M059J (cell line): ENCODE measurements at places on chromosomes 7 and 10. TPM values are rescaled to one million over a fixed set of nuclear protein-coding genes. Genes with fewer than 3 reads are reported as not detected.
A peak's percentile ranks its signal among the peaks of the same experiment; 100 is the strongest.

DNA sequence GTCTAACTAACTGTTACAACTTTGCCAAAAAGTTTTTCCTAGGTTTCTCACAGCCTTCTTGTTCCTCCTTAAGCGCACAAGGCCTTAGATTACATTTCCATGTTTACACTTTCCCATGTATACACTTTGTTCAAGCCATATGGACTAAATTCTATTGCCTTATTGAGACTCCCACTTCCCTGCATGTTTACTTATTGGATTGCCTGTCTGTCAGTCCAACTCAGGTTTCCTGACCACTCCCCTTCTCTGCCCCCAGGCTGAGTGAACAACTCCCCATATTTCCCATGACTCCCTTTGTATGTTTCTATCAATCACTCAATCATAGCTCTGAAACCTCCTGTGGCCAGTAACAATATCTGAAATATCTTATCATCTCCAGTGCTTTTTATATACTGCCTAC is 43.0 kb downstream of the SLC25A40 start:
- no peak for DNase-seq

DNA sequence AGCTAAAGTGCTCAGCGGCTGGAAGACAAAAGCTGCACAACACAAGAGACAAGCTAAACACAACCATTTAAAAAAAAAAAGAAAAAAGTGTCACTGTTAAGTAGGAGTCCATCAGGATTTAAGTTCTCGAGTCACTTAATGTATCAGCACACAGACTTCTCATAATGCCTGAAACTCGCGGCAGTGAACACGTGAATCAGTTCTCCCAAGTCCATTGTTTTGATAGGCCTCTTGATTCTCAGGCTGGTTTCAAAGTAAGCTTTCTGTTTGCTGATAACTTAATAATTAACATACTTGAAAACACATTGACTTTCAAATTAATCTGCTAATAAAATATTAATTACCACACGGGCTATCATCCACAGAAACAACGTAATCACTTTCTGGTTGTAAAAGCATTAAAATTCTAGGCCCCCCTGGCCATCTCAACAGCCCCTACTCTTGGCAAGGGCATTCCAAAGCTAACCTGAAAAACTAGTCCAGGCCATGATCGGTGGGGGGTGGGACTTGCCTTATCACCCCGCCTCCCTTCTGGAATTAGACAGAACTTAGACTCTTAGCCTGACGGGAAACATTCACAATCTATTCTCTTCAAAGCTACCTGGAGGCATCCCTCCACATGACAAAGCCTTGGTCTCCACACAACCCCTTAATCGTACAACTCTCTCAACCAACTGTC is 129.0 kb downstream of the DIP2C start:
- no peak for DNase-seq

- peak; percentile 2 for DNase-seq
Observed at GRCh38 chr10:19412531-19412930, 363.9 kb downstream of the MALRD1 start.

- DNase-seq, result no peak
Observed at GRCh38 chr10:127399668-127400067, 149.4 kb upstream of the NPS start.

Gene WNT8B
- total RNA-seq, result not detected in 2 replicates

- DNase-seq, result no peak
Observed at GRCh38 chr7:25246306-25246705, 18.0 kb upstream of the NPVF start.

DNA sequence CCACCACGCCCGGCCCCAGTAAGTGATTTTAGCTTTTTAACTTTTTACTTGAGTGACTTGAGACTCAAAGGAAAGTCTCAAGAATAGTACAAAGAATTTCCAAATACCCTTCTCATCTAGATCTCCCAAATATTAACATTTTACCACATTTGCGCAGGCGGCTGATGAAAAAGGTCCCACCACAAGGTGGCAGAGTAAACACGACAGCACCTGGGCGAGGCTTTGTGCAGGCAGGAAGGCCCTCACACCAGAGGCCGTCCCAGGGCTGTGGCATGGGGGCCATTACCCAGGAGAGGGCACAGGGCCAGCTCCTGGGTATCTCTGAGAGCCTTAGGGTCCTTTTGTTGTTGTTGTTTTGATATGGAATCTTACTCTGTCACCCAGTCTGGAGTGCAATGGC is 50.0 kb upstream of the WIPI2 start:
- peak; percentile 23 for DNase-seq

GRCh38 chr7:40582539-40582938 is 447.7 kb downstream of the SUGCT start:
- DNase-seq, result no peak

DNA sequence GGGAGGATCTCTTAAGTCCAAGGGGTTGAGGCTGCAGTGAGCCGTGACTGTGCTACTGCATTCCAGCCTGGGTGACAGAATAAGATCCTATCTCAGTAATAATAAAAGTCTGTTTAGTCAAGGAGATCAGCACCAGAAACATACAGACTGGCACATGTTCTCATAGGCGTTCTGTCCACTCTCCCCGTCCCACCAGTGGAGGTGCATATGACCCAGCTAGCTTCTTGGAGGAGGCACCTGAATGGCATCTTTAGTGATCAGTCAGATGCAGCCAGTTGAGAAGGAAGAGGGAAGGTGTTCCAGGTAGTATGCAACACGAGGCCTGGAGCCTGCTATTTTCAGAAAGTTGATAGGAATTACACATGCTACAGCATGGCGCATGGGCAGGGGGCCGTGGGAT is 45.3 kb upstream of the SVIL start:
- DNase-seq, result no peak

GRCh38 chr7:132307465-132307864 is 268.8 kb downstream of the PLXNA4 start:
- DNase-seq, result peak; percentile 23

- DNase-seq, result peak; percentile 3
Observed at GRCh38 chr7:123594813-123595241, 6.8 kb upstream of the ASB15 start.

GRCh38 chr7:336810-337566 is 47.0 kb downstream of the FOXL3 start:
- no peak for DNase-seq

Gene PALD1
- 0.20 TPM in 1 of 2 replicates, not detected in the other for total RNA-seq

GRCh38 chr10:24209946-24210491 is 1.1 kb downstream of the KIAA1217 start:
- peak; percentile 54 for DNase-seq

Gene VSTM4
- total RNA-seq, result 0.10 TPM in 1 of 2 replicates, not detected in the other

- peak; percentile 46 for DNase-seq
Observed at GRCh38 chr10:126598009-126598408, 72.5 kb downstream of the C10orf90 start.
